Daoy (cell line): ENCODE measurements at places on chromosomes 3 and 15. TPM values are rescaled to one million over a fixed set of nuclear protein-coding genes. Genes with fewer than 3 reads are reported as not detected.

The TCF12 gene
- 44.4 and 200 TPM in 2 replicates for total RNA-seq

The TRPM1 gene
- total RNA-seq: not detected in 2 replicates

The SEMA7A gene
- total RNA-seq: 36.2 and 48.3 TPM in 2 replicates

The KLHL25 gene
- 2.8 and 4.1 TPM in 2 replicates for total RNA-seq

The CADM2 gene
- total RNA-seq: 0.46 TPM in 1 of 2 replicates, not detected in the other

The RAB6B gene
- 1.1 and 1.4 TPM in 2 replicates for total RNA-seq

The NR2E3 gene
- not detected in 2 replicates for total RNA-seq

The XXYLT1 gene
- 20.9 and 28.7 TPM in 2 replicates for total RNA-seq

The EPHA6 gene
- not detected in 2 replicates for total RNA-seq

The WDR93 gene
- 0.06 TPM in 1 of 2 replicates, not detected in the other for total RNA-seq

GRCh38 chr3:148714521-148714920 lies 16.8 kb downstream of the AGTR1 start:
- DNase-seq: no peak

DNA sequence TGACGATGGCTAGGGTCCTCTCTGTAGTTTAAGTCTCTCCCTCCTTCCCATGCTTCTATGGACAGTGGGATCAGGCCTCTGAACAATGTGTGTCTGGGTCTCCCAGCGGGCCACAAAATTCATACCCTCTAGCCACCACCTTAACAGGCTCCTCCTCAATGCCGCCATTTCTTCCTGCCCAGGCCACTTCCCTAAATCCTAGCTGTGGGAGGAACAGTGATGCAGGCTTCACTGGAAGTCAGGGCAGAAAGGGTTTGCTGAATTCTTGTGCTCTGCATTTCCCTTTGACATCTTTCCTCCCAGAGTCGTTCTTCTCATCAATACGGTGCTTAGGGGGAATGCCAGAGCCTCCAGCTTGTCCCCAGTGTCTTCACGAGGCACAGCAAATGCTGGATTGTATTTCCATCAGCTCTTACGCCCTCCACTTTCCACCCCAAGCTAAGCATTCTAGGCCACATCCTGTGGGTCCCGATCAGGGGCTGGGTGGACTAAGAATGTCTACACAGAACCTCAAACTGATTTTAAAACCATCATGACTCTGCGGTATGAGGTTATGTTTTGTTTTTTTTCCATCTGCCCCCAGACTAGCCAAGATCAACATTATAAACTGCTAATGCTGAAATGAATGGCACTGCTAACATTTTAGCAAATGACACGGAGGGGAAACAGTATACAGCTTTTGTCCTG lies 11.9 kb upstream of the LDHAL6B start:
- no peak for DNase-seq

GRCh38 chr15:76503121-76503520 lies 166.5 kb downstream of the ISL2 start:
- DNase-seq: no peak

DNA sequence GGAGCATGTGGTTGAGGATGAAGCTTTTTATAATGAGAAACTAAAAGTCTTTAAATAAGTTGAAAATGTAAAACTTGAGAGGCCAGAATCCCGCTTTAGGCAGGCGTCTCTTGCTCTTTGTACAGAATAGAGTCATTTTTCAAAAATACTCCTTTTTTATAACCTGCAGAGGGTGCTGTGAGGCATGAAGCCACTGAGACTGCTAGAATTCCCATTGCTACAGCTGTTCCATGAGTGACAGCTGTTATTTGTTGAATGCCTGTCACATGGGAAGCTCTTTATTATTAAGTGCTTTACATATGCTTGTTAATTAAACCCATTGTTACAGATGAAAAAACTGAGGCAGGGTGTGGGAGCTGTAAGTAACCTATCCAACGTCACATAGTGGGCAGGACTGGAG lies 18.5 kb downstream of the MINAR1 start:
- no peak for DNase-seq

GRCh38 chr3:159992589-159992988 lies 4.0 kb downstream of the IL12A start:
- no peak for DNase-seq

DNA sequence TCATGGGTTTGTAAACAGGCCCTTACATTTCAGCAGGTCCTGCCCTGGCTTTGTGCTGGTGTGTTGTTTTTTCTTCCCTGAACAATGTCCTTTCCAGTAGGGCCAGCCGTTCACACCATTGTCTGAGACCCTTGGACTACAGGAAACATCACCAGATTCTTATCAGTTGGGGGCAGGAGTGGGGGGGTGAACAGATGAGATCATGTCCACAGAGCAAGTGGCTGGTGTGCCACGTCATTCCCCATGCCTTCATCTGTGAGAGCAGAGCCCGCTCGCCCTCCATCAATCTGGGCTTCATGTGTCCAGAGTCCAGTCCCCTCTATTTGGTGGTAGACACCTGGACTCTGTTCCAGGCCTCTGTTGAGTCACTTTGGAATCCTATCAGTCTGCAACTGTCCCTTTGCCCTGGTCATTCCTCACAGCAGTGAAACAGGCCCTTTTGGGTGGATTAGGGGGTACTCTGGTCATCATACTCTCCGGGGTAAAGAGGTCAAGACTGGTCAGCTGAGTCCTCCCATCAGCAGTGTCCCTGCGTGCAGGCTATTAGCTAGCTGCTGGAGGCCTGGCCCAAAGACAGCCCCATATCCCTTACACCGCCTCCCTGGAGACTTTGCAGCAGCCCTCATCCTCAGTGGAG lies 15.0 kb downstream of the SEMA3G start:
- peak; percentile 66 for DNase-seq

DNA sequence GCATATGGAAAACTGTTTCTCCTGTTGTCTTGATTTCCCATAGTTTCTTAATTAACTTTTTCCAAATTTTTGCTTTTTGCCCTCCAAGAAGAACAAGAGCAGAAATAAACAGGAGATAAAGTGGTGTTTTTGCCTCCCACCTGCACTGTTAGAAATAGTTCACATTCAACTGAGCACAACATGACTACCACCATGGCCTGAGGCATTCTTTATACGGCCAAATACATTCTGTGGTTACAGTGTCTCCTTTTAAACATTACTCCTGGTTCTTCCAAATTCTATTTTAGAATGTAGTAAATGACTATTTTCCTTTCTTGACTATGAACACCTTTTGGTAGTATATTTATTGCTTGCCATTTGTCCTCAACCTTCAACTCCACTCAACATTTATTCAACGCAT lies 98.5 kb downstream of the LARS2 start:
- DNase-seq: no peak

- no peak for DNase-seq
Measured at GRCh38 chr15:42384597-42384996, 25.3 kb downstream of the CAPN3 start.

DNA sequence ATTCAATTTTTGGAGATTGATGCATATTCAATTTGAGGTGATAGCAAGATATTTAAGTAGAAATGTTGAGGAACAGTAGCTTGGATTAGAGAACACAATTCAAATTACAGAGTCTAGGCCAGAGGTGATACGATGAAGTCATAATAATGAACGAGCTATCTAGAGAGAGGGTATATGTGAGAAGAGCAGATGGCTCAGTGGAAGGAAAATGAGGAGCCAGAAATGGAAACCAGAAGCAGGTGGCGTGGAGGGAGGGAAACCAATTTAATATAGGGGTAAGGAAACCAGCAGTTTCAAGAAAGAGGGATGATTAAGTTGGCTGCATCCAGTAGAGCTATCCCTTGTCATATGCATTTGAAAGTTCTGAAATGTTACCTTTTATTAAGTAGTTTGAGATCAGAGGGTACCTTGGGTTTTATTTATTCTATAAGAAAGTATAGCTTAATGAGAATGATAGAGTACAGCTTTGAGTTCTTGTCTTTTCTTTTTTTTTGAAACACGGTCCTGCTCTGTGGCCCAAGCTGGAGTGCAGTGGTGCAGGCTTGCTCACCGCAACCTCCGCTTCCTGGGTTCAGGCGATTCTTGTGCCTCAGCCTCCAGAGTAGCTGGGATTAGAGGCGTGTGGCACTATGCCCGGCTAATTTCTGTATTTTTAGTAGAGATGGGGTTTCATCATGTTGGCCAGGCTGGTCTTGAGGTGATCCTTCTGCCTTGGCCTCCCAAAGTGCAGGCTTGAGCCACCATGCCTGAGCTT lies 22.1 kb downstream of the NCK1 start:
- DNase-seq: no peak

DNA sequence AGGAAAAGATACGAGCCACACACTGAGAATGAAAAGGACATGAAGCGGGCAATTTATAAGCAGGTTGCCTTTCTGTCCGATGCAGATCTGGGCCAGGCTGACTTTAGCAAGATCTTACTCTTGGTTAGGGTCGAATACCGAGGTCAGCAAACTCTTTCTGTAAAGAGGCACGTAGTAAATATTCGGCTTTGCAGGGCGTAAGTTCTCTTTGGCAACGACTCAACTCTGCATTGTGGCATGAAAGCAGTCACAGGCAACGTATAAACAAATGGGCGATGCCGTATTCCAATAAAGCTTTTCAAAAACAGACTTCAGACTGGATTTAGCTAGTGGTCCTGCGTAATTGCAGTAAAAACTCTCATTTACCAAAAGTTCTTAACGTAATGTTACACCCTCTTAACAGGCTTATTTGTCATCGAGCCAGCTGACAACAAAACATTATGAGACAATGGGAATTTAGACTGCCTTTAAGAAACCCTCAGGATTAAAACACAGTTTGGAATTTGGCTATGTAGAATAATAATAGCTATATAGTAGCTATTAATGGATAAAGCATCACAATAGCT lies 13.1 kb upstream of the RPL35A start:
- DNase-seq: no peak

DNA sequence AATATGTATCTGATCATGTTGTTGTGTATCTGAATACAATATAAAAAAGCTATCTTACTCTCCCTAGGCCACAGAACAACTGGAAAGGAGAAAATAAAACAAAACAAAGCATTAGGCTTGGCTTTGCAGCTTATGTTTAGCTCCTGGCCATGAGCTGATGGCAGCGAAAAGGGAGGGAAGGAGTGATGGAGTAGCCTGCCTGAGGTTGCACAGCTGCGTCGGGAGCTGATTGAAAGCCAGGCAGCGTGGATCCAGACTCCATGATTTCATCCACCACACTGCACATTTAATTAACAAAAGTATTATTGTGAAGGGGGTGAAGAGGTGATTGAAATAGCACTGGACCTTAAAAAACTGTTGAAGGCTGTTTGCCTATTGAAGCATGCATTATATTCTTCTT lies 212.2 kb downstream of the GABRG3 start:
- DNase-seq: no peak

DNA sequence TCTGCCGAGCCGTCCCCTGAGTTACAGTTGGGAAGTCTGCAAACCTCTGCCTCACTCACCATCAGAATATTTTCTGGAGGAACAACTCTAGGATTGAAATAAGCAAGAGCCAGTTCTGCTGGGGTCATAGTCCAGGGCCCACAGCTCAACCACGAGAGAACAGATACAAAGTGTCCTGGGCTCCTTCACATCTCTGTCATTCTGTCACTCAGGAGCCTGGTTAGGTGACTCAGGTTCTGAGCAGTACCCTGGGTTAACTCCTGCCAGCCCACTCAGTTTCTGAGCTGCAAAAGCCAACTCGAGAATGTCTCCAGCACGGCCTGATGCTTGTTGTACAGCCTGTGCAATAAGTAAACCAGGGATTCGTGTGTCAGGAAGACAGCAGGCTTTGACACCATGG lies 155.7 kb downstream of the SLCO3A1 start:
- no peak for DNase-seq

- no peak for DNase-seq
Measured at GRCh38 chr15:22831473-22831872, 7.0 kb upstream of the NIPA2 start.

GRCh38 chr15:31230630-31231485 lies 95.8 kb upstream of the KLF13 start:
- no peak for DNase-seq

DNA sequence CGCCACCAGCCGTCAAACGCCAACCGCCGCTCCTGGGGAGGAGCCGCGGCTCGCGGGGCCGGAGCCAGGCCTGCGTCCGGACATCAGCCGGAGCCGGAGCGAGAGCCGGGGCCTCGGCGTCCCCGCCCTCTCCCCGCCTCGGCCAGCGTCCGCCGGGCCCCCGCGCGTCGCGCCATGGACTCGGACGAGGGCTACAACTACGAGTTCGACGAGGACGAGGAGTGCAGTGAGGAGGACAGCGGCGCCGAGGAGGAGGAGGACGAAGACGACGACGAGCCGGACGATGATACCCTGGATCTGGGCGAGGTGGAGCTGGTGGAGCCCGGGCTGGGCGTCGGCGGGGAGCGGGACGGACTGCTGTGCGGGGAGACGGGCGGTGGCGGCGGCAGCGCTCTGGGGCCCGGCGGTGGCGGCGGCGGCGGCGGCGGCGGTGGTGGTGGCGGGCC lies 359 bp downstream of the ARIH1 start:
- no peak for DNase-seq

GRCh38 chr3:154548341-154548740 lies 118.4 kb upstream of the GPR149 start:
- DNase-seq: no peak

GRCh38 chr3:134885877-134886621 lies 91.0 kb downstream of the EPHB1 start:
- DNase-seq: peak; percentile 79

- no peak for DNase-seq
Measured at GRCh38 chr15:80662129-80662528, 33.0 kb upstream of the ABHD17C start.

DNA sequence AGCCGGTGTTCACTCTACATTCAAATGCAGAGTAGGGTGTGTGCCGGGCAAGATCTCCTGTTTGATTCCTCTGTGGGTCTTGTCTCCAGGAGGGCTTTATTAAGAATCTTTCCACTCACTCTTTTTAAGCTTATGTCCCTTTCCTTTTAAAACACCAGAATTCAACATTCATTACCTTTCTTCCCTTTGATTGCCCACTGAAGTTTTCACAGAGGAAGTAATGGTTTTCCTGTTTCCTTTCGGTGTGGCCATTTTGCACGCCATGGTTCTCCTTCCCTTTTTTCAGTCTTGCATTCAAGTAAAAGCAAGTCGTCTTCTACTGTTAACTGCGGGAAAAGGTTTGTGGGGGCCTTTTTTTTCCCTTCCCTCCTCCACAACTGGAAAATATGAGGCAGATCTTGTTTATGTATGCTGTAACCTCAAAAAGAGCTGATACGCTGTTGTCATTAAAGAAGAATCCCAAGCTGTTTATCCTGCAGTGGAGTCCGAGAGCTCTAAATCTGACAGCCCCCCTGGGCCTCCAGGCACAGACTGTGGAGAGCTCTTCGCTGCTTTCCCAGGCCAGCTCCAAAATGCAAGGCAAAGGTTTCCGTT lies 40.5 kb downstream of the FILIP1L start:
- DNase-seq: peak; percentile 64

- no peak for DNase-seq
Measured at GRCh38 chr3:97197083-97197482, 382.7 kb downstream of the EPHA6 start.

GRCh38 chr15:44565387-44566154 lies 28.6 kb downstream of the EIF3J start:
- DNase-seq: no peak

DNA sequence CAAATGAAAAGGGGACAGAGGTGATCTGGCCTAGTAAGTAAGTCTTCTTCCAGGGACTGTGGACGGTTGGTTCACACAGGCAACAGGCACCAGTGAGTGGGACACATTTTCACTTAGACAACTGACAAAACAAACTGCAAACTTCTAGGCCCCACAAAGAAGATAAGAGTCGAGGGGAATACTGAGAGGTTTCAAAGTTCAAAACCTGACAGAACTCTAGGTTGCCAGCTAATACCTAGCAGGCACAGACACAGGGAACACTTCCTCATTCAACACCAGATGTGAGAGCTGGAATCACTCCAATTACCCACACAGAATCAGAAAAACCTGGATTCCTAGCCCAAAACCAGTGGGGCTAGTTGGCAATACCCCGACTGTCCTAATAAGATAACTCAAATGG lies 621.7 kb downstream of the ZPLD1 start:
- no peak for DNase-seq

GRCh38 chr15:38796589-38796988 lies 232.0 kb upstream of the RASGRP1 start:
- no peak for DNase-seq

GRCh38 chr3:112807685-112808084 lies 39.0 kb downstream of the CD200R1L start:
- DNase-seq: no peak
